Activated T-cell treated with anti-CD3 and anti-CD28 coated beads, Interleukin-2, amount 50 U/mL, for 72 hours (primary cell): ENCODE measurements at places on chromosomes 2 and 18. TPM values are rescaled to one million over a fixed set of nuclear protein-coding genes. Genes with fewer than 3 reads are reported as not detected.

GRCh38 chr2:36403675-36404230 lies 48.2 kb downstream of the CRIM1 start:
- H3K4me3 ChIP-seq = no peak overlapping the region
- no peak overlapping the region for H3K27ac ChIP-seq
- DNase-seq = peak; percentile 6
- H3K4me1 ChIP-seq = no peaks in the 10 kb centered on the region
- no peaks in the 10 kb centered on the region for H3K36me3 ChIP-seq
- H3K27me3 ChIP-seq = no peaks in the 10 kb centered on the region

DNA sequence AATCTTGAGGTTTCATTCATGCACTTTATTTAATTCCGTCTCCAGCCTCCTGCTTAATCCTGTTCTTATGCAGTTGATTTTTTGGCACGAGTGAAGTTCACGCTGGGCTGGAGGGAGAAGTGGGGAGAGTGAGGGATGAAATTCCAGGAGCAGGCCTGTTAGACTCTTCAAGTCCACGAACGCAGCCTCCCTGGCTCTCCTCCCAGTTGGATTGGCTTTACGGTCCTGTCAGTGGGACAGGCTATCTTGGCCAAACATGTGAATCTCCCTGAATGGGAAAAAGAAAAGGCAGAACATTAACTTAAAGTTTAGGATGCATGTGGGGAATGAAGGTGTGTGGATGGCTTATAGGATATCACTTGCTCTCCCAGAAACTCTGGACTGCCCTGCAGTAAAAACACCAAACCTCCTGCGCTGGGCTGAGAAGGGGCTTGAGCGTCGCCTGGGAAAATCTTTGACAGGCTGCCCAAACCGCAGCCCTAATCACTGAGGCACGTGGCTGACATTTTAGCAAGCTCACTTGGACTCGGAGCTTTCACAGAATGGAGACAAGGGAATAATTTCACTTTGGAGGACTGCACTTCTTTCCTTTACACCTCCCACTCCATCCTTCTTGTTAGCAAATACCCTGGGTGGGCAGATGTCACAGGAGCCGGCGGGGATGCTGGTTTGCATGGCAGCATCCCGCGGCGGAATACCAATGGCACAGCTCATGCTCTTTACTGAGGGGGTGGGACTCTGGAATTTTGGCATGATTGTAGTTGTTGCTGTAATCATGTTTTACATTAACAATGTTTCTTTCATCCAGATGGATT lies 93.9 kb downstream of the ACKR3 start:
- H3K4me3 ChIP-seq = no peak overlapping the region
- no peak for DNase-seq
- no peaks in the 10 kb centered on the region for H3K36me3 ChIP-seq
- H3K27ac ChIP-seq = no peak overlapping the region
- peaks cover 41% of the 10 kb centered on the region for H3K27me3 ChIP-seq
- H3K4me1 ChIP-seq = no peaks in the 10 kb centered on the region

DNA sequence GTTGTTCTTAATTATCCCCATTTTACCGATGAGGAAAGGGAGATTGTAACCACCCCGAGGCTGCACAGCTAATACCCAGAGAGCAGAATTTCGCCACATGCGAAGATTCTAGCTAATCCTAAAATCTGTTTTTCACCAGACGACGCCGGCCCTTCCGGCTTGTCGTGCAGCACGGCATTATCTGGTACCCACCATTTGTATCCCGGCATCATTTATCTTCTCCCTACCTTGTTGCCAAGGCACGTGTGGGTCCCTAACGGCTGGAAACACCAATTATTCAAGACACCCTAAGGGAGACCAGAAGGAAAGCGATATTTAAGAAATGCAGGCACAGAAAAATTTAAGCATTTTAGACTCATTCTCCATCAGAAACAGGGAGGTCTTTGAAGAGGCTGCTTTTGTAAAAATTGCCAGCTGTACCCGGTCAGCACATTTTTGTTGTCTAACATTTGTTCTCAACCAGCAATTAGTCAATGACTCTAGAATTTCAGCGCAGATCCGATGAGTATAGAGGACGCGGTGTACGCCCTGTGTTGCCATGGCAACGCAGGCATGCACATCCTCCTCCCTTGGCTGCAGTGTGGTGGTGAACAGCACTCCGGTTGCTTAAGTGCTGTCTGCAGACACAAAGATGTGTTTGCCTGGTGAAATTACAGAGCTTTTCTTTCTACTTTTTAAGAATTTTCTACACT lies 111.6 kb downstream of the AGAP1 start:
- H3K36me3 ChIP-seq = peaks cover 5% of the 10 kb centered on the region
- no peak for DNase-seq
- no peaks in the 10 kb centered on the region for H3K4me1 ChIP-seq
- no peak overlapping the region for H3K27ac ChIP-seq
- H3K27me3 ChIP-seq = no peaks in the 10 kb centered on the region

GRCh38 chr2:231715988-231716616 lies 7.8 kb downstream of the PTMA start:
- DNase-seq = no peak
- H3K27me3 ChIP-seq = no peaks in the 10 kb centered on the region
- H3K27ac ChIP-seq = peak overlapping the region; percentile 14
- H3K4me3 ChIP-seq = no peak overlapping the region
- H3K36me3 ChIP-seq = peaks cover 21% of the 10 kb centered on the region

DNA sequence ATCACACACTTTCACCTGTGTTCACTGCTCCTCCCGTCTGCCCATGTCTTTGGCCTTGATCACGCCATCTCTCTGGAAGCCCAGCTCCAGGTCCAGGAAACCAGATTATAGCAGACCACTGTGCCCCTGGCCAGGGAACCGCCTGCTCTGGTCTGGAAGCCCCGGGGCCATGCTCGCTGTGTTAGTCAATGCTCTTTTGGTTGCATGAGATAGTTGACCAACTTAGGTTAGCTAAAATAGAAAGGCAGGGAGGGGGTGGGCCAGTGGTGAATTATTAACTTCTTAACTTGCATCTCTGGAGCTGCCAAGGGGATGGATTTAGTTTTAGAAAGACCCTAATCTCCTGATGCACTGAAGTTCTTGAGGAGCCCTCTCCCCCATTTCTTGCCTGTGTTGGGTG lies 232.7 kb downstream of the AGAP1 start:
- no peaks in the 10 kb centered on the region for H3K36me3 ChIP-seq
- H3K4me1 ChIP-seq = no peaks in the 10 kb centered on the region
- no peak overlapping the region for H3K4me3 ChIP-seq

GRCh38 chr18:50424877-50425690 lies 50.2 kb downstream of the SKA1 start:
- DNase-seq = no peak
- no peaks in the 10 kb centered on the region for H3K36me3 ChIP-seq
- no peak overlapping the region for H3K4me3 ChIP-seq
- peaks cover 23% of the 10 kb centered on the region for H3K27me3 ChIP-seq

DNA sequence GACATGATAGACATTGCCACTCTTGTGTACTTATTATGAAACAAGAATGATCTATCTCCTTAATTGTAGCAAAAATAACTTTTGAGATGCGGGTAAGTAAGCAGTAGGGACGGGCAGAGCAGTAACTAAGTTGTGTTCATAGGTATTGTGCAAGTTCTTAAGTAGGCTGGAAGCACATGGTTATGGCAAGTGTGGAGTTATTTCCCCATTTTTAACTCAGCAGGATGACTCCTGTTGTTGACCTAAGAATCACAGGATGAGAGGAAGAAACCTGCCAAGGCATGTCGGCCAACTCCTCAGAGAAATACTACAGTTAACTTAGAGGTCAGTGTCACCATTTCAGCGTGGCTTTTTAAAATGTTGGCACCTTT lies 51.1 kb upstream of the FN1 start:
- no peaks in the 10 kb centered on the region for H3K4me1 ChIP-seq
- H3K36me3 ChIP-seq = no peaks in the 10 kb centered on the region

GRCh38 chr18:58952858-58953257 lies 88.2 kb downstream of the ZNF532 start:
- no peak for DNase-seq
- H3K4me3 ChIP-seq = no peak overlapping the region
- no peaks in the 10 kb centered on the region for H3K4me1 ChIP-seq

DNA sequence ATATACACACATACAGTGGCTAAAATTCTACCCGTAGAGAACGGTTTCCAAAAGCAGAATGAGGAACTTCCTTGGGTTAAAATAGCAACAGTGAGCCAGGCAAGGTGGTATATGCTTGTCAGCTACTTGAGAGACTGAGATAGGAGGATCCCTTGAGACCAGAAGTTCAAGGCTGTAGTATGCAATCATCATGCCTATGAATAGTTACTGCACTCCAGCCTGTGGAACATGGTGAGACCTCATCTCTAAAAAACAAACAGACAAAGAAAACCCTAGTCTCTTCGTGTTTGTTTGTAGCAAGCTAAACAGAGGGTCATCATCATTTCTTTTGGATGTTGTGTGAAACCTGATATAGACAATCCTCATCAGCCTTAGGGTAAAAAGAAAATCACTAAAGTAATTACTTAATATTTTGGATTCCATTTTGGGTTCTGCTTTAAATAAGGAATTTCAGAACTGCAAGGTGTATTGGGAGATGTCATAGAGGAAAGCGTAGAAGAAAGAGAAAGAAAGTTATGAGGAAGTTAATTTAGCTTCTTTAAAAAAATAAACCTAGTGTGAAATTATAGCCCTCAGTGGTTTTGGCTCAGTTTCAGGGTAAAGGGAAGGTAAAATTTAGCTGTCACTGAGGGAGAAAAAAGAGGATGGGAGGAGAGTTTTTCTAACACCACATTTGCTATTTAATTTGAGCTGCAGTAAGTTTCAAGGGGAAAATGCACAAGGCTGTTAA lies 46.5 kb downstream of the PLEK start:
- DNase-seq = no peak
- H3K4me1 ChIP-seq = peaks cover 7% of the 10 kb centered on the region
- H3K27me3 ChIP-seq = peaks cover 17% of the 10 kb centered on the region
- H3K4me3 ChIP-seq = peak overlapping the region; percentile 7
- peaks cover 7% of the 10 kb centered on the region for H3K36me3 ChIP-seq
- no peak overlapping the region for H3K27ac ChIP-seq

GRCh38 chr2:144235050-144235449 lies 284.9 kb downstream of the ZEB2 start:
- H3K4me1 ChIP-seq = peaks cover 77% of the 10 kb centered on the region
- H3K4me3 ChIP-seq = peak overlapping the region; percentile 88
- DNase-seq = no peak
- H3K27me3 ChIP-seq = no peaks in the 10 kb centered on the region
- H3K36me3 ChIP-seq = peaks cover 8% of the 10 kb centered on the region

DNA sequence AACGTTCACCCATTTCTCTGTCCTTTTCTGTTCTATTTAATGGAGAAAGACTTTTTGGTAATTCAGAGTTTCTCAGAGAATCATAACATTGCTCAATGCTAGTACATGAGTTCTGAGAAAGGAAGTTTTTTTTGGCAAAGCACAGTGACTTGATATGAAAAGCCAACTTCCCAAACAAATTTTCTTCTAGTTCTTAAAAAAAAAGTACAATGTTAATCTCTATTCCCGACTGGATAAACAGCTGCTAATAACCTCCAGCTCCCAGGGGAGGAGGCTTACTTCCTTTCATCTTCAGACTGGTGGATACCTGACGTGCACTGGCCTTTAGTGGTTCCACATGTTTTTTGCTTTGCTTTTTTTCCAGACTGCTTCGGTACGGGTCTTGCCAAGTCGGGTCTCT lies 284.6 kb upstream of the CCDC68 start:
- peaks cover 10% of the 10 kb centered on the region for H3K4me1 ChIP-seq
- no peak overlapping the region for H3K4me3 ChIP-seq
- H3K27me3 ChIP-seq = peaks cover 26% of the 10 kb centered on the region

DNA sequence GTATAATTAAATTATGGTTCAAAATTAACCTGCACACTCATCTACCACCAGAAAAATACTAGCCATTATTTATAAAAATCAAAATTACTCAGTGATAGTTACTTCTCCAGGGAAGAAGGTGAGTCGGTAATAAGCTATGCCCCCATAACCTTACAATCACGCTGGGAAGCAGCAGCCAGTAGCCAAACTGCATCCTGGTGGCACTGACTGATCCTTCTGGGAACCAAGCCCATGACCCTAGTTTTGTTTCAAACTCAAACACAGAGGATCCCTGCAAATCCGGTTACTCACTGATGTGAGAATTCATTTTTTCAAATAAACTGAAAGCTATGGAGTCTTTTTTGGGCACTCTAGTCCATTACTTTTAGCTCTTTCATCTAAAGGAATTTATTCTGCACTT lies 88.2 kb upstream of the VWC2L start:
- no peak overlapping the region for H3K4me3 ChIP-seq
- no peaks in the 10 kb centered on the region for H3K4me1 ChIP-seq
- no peak for DNase-seq
- H3K27ac ChIP-seq = no peak overlapping the region
- no peaks in the 10 kb centered on the region for H3K36me3 ChIP-seq

DNA sequence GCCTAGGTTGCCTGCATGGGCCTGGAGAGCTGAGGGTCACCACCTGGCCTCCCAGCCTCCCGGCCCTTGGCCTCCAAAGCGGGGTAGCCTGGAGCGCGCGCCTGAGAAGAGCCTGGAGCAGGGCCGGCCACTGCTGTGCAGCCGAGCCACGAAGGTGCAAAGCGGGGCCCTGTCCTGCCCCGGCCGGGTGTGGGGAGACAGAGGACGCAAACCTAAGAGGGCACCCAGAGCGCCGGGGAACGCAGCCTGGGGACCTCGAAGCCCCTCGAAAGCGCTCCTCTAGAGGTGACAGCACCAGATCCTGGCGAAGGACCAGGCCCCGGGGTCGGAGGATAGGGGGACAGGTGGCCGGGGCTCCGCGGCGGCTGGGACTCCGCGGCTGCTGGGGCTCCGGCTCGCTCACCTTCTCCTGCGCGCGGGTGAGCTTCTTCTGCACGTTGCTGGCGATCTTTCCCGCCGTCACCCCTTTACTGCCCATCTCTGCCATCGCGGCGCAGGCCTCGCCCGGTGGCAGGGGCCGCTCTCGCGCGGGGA lies 430 bp downstream of the BIN1 start:
- peak overlapping the region; percentile 79 for H3K4me3 ChIP-seq
- no peaks in the 10 kb centered on the region for H3K36me3 ChIP-seq
- H3K4me1 ChIP-seq = peaks cover 6% of the 10 kb centered on the region

GRCh38 chr2:26018184-26019055 lies 15.5 kb upstream of the RAB10 start:
- peaks cover 7% of the 10 kb centered on the region for H3K4me1 ChIP-seq
- H3K27me3 ChIP-seq = no peaks in the 10 kb centered on the region
- H3K27ac ChIP-seq = no peak overlapping the region
- no peaks in the 10 kb centered on the region for H3K36me3 ChIP-seq
- DNase-seq = peak; percentile 52

DNA sequence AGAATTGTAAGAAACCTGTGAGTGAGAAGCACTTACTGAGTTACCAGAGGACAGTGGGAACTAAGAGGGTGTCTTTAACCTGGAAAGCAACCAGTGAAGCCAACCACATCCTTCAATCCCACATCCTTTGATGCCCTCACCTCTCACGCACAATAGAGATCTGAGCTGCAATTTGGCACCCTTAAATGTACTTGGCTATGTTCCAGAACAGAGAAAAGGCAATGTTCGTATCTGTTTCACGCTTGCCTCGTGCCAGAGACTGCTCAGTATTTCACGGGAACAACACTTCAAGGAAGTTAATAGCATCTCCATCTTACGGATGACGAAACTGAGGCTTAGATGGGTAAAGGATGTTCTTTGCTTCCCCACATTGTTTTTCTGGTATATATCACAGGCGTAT lies 167.4 kb downstream of the DPP10 start:
- H3K4me1 ChIP-seq = no peaks in the 10 kb centered on the region
- H3K4me3 ChIP-seq = no peak overlapping the region
- no peaks in the 10 kb centered on the region for H3K27me3 ChIP-seq
- no peaks in the 10 kb centered on the region for H3K36me3 ChIP-seq
- DNase-seq = no peak

Gene CHRNG
- total RNA-seq = not detected

Gene INPP5D
- 64.8 TPM for total RNA-seq

Gene TBR1
- 0.05 TPM for total RNA-seq

Gene LRRC30
- total RNA-seq = not detected

Gene GALR1
- not detected for total RNA-seq

Gene TMEFF2
- total RNA-seq = not detected

Gene METTL4
- 28.3 TPM for total RNA-seq

Gene TEX44
- total RNA-seq = not detected
